ENCODE measurements at places on chromosomes 6 and 20. TPM values are rescaled to one million over a fixed set of nuclear protein-coding genes. Genes with fewer than 3 reads are reported as not detected.

- DNase-seq, result no peak
Measured at GRCh38 chr6:131419702-131420101, 153.3 kb upstream of the ARG1 start.

The OR12D3 gene
- total RNA-seq, result not detected

The TRAPPC3L gene
- total RNA-seq, result 0.16 TPM

DNA sequence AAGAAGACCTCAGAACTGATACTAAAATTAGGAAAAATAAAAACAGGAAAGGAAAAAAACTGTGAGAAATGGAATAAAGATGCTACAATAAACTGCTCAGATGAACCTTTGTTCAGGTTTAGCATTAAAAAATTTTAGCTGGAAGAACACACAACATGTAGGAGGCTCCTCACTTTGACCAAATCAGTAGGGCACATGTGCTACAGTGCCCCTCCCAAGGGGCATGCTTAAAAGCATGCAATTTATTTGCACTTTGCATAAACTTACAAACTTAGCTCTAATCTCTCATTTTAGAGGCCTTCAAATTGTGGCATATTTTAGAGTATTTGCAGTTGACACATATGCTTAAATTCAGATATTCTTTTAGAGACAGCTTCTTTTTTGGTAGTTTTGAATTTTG, 570.2 kb downstream of the UTRN start:
- DNase-seq, result no peak

GRCh38 chr6:63447134-63447533, 125.1 kb upstream of the LOC128125822 start:
- no peak for DNase-seq

DNA sequence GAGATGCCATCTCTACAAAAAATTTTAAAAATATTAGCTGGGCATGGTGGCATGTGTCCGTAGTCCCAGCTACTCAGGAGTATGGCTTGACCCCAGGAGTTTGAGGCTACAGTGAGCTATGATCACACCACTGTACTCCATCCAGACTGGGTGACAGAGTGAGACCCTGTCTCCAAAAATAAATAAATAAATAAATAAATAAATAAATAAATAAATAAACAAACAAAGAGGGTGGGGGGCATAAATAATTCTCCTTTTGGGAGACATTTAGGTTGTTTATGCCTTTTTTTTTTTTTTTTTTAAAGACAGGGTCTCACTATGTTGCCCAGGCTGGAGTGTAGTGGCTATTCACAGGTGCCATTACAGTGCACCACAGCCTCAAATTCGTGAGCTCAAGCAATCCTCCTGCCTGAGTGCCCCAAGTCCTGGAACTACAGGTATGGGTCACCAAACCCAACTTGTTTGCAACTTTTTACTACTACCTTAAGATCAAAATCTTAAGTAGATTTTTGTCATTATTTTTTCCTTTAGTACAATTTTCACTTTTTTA, 29.5 kb downstream of the FASTKD5 start:
- no peak for DNase-seq

The GINM1 gene
- total RNA-seq, result 53.8 TPM

The GJE1 gene
- not detected for total RNA-seq

- DNase-seq, result no peak
Measured at GRCh38 chr6:91141346-91141745, 554.5 kb upstream of the MAP3K7 start.

DNA sequence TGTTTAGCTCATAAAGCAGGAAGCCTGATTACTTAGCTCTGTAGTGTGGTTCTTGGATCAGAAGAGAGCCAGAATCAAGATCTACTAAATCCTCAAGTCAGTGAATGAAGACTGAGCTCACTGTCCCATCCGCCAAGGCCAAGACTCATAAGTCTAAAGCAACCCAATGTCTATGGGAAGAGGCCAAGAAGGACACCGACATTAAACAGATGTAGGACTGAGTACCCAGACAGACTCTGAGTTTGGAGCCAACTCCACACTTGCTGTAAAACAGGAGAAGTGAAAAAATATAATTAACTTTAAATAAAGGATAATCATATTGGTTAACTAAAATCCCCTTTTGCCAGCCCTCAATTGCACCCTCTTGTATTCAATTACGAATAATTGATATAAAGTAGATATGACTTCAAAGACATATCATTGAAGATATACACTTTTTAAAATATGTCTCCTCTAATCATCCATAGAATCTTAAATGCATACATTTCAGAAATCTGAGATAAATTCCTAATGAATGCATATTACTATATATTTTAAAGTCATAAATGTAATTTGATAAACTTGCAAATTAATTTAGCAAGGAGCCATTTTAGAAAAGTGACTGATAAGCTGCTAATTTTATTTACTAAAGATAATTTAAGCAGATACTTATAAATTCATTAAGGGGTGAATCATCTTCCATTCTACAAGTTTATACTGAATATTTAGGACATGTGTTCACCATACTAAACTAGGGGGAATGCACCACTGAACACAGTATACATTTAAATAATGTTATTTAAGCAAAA, 617.0 kb upstream of the ARID1B start:
- DNase-seq, result no peak

DNA sequence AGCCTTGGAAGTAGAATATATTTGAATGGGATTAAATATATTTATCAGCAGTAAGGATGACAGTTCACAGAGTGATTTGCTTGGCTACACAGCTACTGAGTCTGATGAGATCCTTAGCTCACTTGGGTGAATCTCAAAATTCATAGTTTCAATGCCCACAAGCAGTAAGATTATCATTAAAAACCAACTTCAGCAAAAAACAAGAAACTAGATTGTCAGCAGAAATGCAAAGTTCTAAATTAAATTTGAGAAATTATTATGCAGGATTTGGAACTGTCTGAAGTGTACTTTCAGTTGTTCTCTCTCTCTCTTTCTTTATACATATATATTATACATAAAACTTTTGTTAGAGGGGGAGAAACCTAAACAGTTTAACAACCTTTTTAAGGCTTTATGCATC, 288.8 kb upstream of the SASH1 start:
- no peak for DNase-seq

The ADNP gene
- total RNA-seq, result 32.8 TPM

GRCh38 chr6:137678451-137678850, 184.3 kb upstream of the OLIG3 start:
- DNase-seq, result no peak

DNA sequence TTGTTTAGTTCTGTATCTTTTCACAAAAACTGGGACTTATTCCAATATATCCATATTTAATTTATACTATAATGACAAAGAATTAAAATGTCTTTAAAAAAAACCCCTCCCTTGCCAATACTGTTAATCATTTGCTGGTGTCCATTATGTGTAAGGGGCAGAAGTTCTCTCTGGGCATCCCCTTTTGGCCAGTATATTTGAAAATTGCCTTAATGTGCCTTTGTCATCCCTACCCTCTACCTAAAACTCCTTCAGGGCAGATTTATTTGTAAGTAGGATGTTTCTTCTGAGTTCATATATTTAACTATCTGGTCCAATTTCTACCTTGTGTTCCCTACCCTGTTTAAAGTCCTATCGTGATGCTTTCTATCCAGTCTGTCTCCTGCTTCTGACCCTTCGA, 62.9 kb downstream of the ARHGAP18 start:
- DNase-seq, result no peak

- DNase-seq, result no peak
Measured at GRCh38 chr20:40156600-40157317, 532.3 kb downstream of the MAFB start.

DNA sequence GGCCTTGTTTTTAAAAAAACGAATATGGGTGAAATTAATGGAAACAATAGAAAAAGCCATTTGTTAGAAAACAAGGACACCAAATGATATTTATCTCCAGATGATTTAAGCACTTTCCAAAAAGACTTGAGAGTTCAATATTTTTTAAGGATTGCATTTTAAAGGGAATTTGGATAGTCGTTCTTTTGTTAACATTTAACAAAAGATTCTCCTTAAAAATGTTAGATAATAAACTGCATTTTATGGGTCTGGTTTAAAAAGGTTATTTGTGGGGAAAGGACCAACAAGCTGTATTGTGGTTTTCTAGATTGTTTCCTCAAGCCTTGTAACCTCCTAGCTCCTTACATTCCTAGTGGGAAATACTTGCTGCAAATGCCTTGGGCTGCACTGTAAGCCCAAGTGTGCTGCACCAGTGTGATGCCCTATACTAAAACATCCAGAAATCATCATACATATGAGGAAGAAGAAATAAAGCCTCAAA, 1.5 kb upstream of the PHIP start:
- DNase-seq, result no peak

DNA sequence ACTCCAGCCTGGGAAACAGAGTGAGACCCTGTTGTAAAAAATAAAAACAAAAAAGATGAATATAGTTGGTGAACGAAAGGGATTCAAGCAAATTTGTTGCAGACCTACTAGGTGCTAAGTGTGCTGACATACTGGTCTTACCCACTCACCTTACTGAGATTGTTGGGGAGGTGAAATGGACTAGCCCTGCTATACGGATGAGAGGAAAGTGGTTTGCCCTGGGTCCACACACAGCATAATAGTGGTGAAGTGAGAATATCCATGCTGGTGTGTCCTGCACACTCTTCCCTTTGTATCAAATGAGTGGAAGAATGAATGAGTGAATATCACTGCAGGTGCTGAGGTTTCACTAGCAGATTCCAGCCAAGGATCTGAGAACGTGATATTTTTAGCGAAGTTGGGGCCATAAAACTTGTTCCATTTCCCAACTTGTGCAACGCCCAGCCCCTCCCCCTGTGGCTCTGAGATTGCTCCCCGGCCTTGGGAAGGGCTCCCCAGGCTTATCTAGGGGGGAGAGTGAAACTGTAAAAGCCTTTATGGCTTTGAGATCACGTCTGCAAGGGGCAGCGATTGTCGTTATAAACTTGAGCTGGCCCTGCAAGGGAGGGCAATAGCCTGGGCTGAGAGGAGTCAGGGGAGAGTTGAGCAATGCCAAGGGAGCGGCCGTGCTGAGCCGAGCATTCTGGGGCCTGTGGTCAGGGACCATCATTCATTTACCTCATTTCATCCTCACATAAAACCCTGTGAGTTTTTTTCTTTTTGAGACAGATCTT, 33.2 kb upstream of the TTPAL start:
- no peak for DNase-seq

The TFAP2D gene
- total RNA-seq, result not detected

DNA sequence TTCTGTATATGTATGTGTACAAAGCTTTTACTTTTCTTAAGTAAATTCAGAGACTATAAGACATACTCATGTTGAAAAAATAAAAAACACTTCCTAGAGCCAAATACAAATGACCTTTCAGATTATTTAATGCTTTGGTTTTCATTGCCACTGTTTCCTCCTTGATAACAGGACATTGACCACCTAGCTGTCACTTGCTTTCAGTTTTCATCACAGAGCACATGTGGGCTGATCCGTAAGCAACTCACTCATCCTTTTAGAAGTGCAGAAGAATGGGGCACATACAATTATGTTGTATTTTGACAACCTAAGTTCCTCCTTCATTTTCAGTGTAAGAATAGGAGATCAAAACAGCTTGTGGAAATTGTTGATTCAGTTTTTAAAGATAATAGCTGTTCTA, 6.2 kb downstream of the ZBTB2 start:
- DNase-seq, result no peak

DNA sequence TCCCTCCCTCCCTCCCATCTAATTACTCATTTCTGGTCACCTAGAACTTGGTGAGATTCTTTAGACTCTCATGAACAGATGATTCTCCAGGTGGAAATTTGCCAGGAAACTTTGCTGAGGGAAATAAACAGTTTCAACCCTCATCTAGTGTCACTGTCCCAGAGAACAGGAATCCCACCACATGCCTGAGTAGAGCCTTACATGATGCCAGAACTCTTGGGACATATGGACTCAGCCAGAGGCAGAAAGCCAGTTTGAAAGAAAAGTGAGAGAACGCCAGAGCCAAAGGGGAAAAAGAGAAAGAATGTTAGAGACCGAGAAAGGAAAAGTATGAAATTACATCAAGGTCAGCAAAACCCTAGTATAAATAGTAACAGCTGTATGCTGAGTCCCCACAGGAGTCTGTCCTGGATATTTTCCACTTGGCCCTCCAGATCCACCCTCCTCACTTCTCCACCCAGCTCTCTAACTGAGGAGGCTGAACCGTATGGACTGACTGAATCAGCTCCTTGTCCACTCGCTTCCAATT, 127.5 kb upstream of the COL21A1 start:
- DNase-seq, result no peak

DNA sequence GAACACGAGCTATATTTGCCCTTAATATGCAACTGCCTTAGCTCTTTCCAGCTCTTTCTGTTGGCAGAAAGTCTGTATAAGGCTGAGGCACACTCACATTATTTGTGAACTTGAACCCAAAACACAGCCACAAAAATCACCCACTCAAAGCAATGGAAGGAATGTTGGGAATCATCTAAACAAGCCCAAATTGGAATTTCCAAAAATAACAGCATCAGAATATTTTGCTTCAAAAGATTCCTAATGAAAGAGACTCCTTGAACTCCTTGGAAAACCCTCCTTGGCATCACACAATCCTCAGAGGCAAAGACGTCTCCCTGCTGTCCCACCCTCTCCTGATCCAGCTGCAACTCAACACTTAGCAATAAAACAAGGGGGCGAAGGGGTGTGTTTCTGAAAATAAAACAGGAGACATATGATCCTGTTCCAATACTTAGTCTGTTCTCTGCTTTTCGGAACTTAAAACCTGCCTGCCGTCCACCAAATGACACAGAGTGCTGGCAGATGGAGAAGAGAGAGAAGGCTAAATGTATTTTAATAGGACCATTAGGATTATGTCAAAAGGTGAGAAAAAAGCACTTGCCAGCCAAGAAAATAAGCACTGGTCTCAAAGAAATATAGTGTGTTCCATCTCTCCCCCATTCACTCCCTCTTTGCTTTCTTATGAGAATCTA, 320.7 kb upstream of the JARID2 start:
- DNase-seq, result no peak

DNA sequence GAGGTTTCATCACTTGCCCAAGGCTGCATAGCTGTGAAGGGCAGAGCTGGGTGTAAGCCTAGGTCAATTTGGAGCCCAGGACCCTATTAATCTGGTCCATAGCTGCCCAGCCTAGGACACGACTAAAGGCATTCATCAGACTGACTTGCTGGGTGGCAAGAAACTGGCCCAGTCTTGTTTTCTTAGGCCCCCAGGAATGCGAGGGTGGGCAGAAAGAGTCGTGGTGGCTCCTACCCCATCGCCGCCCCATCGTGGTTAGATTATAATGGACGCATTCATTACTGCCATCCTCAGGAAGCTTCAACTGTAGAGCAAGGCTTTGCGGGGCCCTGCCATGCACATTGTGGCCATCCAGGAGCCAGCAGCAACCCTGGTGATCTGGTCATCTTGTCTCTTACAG, 16.1 kb downstream of the DYNLRB1 start:
- peak; percentile 46 for DNase-seq

DNA sequence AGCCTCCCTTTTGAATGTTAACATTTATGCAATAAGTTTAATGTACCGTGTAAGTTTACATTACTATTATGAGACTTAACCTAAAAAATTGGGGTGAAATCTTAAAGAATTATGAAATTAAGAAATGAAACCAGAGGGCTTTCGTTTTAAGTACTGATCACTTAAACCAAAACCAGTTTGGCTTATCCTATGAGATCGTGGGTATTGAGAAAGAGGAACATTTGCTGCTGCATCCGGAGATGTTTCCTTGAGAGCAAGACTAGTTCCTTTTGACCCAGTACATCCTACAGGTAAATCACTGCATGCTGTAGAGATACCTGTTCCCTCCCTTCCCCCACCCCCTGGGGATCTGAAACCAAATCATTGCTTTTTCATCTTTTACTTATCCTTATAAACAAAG, 201.3 kb downstream of the ESR1 start:
- DNase-seq, result no peak

The C2 gene
- total RNA-seq, result 5.1 TPM

The SLC52A3 gene
- 2.8 TPM for total RNA-seq

GRCh38 chr6:113428702-113429101, 428.4 kb upstream of the MARCKS start:
- no peak for DNase-seq

Measured in cardiac septum (tissue), 1 donor.